ENCODE measurements at places on chromosomes 12 and 14.

DNA sequence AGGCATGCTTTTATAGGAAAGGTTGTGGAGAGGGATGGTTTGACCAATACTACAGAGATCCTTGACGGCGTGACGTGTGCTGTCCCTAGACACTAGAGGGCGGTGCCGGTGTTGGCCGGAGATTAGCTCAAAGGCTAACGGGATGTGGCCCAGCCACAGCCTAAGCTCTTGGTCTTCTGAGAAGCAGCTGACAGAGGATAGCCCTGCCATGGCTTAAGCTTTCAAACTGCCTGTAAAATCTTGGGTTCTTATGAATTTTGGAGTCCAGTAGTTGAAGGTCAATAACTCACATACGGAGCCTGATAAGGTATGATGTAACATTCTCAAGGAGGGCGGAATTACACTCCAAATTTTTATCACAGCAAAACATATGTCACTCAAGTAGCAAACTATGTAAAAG is 515.7 kb upstream of the ATXN7L3B start:
- peak; percentile 2 for DNase-seq

DNA sequence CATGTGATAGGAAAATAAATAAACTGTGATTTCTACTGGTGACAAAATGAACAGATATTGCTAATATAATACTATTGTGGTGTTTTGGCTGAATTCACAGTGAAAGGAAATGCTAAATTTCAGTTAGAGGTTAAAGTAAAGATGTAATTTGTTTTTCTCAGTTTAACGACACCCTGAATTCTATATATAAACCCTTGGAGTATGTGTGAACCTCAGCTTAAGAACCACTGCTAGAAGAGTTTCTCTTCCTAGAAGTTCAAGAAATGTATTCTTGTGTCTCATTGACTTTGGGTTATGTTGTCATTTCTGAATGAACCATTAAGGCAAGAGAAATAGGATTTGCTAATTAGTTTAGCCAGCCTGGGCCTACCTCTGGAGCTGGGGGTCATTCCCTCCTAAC is 8.2 kb downstream of the FBXO34 start:
- no peak for DNase-seq

DNA sequence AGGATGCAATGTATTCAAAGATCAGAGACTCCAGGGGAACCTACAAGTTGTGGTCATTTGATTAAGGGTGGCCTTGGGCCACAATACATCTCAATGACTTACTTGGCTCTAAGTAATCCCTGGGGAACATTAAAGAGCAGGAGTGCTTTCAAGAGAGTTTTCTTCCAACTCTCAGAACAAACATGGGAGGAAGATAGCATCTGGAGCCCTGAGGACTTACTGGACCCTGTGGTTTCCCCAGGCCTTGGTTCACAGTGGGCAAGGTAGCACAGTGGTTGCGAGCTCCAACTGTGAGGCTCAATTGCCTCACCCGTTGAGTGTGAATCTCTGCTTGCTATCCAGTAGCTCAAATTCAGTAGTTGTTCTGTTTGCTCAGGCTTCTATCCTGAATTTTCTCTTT is 32.4 kb downstream of the STXBP6 start:
- no peak for DNase-seq

DNA sequence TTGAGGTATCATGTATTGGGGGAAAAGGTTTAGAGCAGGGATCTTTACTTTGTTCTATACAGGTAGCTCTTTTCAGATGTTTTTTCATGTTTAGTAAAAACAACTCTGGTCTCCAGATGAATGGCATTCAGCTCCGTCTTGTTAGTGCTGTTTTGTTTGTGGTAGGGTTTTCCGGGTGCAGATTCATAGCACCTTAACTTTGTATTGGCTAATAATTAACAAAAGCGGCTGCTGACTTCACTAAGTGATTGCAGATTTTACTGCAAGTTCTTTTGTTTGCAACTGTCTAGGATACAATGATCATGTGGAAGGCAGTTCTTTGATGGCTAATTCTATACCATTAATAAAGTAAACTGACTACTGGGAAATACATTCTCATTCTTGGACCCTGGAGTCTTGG is 32.2 kb upstream of the BHLHE41 start:
- DNase-seq: no peak

DNA sequence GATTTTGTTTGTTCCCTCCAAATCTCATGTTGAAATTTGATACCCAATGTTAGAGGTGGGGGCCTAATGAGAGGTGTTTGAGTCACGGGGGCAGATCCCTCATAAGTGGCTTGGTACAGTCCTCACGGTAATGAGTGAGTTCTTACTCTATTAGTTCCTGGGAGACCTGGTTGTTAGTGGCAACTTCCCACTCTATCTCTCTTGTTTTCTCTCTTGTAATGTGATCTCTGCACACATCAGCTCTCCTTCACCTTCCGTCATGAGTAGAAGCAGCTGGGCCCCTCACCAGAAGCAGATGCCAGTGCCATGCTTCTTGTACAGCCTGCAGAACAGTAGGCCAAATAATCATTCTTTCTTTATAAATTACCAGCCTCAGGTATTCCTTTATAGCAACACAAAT is 29.6 kb upstream of the KCNK10 start:
- DNase-seq: no peak

DNA sequence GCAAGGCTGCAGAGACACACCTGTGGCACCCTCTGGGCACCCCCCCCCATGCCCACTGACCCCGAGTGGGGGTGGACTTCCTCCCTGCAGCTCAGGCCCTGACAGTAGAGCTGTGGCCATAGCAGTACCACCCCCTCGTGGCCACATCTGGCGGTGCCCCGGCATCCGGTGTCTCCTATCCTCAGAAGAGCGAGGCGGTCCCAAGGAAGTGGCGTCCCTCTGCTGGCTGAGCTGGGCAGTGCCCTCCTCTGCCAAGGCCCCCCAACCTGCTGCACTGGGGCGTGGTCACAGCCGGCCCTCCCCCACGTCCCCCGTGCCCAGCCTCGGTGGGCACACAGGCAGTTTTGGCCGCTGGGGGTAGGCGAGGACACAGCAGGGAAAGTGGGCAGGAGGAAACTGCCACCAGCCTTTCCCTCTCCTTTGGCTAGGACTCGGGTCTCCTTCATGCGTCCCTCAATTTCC is 6.0 kb upstream of the SLC6A12 start:
- peak; percentile 45 for DNase-seq

GRCh38 chr12:50394469-50395029 is 1.9 kb downstream of the FAM186A start:
- no peak for DNase-seq

DNA sequence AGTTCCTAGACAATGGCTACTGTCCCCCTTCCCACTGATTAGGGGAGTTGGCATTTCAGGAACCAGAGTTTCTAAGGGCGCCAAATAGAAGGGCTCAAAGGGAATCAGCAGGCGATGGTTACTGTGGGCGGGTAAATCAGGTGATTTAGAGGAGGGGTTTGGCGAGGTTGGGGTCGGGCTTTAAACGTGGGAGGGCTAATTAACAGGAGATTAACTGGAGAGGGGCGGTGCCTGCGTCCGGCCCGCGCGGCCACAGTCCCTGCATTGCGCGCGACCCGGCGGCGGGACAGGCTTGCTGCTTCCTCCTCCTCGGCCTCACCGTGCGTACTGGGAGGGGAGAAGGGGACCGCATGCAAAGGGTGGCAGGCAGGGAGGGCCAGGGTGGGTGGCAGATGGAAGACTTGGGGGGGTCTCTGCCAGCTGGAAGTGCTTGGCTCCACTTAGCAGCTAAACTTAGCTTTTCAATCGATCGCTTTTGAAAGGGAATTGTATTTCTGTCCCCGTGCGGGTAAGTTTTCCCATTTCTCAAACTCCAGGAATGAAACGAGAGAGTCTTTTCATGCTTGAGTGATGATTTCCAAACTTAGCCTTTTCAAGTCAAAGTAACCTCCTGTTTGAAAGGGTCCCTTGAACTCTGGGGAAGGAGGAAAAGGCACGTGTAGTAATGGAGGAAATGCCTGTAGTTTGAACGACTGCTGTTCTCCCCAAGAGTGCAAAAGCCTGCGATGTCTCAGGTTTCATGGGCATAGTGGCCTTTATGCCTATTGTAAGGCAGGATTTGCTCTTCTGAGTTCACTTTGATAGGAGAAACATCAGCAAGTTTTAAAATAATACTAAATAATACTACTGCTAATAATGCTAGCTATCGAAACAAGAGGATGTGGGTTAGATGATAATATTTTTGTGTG is at the start of gene MGST1:
MGST1 (plus strand) TSS at position 255 of the 908 bp plus-strand sequence. CDS start 6,608 bp downstream, outside the sequence.
- no peak for DNase-seq

DNA sequence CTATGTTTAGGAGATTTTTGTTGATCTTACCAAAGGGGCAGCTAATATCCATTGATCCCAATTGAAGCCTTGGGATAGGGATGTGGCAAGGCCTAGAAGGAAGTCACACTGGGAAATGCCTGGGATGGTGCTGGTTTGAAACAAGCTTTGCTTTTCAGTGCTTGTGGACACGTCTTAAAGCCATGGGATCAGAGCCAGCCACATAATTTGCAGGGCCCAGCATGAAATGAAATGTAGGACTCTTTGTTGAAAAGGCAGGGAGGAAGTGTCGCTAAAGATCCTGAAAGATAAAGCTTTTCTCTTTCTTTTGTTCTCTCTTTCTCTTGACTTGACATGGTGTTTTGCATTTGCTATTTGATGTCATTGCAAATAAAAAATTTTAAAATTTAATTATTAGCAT is 5.0 kb downstream of the TTC9 start:
- DNase-seq: no peak

- no peak for DNase-seq
Measured at GRCh38 chr12:27431185-27431584, 15.4 kb upstream of the SMCO2 start.

- DNase-seq: no peak
Measured at GRCh38 chr14:33811721-33812120, 139.2 kb downstream of the EGLN3 start.

DNA sequence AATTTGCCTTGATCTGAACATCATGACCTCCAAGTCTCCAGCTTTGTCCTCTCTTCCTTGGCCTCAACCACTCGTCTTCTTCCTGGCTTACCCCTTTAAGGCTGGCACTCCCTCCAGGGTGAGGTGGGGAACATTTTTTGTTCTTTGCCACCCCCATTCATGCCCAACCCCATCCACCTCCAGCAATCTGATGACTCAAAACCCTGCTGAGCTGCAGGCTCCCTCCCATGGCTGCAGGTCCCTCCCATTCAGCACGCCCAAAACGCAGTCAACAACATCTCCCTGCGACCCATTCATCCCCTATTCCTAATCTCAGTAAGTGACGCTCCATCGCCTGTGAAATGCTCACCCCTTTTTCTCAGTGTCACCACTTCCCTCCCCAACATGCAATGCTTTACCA is 138.8 kb upstream of the PRMT8 start:
- DNase-seq: no peak

GRCh38 chr14:87430214-87430613 is 562.8 kb downstream of the GALC start:
- no peak for DNase-seq

All from stimulated activated CD4-positive, alpha-beta T cell treated with anti-CD3 and anti-CD28 coated beads, Interleukin-1b, Interleukin-23, amount 100 ng/mL, for 24 hours (primary cell).